ENCODE measurements at places on chromosomes 1 and 21. TPM values are rescaled to one million over a fixed set of nuclear protein-coding genes. Genes with fewer than 3 reads are reported as not detected.

ADGRB2 gene
- polyA plus RNA-seq = 13.5 TPM

CELA3B gene
- 0.36 TPM for polyA plus RNA-seq

OR10J1 gene
- not detected for polyA plus RNA-seq

DNASE2B gene
- polyA plus RNA-seq = 0.09 TPM

DNA sequence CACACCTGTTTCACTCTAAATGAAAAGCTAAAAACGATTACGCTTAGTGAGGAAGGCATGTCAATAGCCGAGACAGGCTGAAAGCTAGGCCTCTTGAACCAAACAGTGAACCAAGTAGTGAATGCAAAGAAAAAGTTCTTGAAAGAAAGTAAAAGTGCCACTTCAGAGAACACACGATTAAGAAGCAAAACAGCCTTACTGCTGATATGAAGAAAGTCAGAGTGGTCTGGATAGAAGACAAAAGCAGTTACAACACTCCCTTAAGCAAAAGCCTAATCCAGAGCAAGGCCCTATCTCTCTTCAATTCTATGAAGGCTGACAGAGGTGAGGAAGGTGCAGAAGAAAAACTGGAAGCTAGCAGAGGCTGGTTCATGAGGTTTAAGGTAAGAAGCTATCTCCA lies 130.7 kb downstream of the SIPA1L2 start:
- no peak for DNase-seq

OPTC gene
- not detected for polyA plus RNA-seq

DNA sequence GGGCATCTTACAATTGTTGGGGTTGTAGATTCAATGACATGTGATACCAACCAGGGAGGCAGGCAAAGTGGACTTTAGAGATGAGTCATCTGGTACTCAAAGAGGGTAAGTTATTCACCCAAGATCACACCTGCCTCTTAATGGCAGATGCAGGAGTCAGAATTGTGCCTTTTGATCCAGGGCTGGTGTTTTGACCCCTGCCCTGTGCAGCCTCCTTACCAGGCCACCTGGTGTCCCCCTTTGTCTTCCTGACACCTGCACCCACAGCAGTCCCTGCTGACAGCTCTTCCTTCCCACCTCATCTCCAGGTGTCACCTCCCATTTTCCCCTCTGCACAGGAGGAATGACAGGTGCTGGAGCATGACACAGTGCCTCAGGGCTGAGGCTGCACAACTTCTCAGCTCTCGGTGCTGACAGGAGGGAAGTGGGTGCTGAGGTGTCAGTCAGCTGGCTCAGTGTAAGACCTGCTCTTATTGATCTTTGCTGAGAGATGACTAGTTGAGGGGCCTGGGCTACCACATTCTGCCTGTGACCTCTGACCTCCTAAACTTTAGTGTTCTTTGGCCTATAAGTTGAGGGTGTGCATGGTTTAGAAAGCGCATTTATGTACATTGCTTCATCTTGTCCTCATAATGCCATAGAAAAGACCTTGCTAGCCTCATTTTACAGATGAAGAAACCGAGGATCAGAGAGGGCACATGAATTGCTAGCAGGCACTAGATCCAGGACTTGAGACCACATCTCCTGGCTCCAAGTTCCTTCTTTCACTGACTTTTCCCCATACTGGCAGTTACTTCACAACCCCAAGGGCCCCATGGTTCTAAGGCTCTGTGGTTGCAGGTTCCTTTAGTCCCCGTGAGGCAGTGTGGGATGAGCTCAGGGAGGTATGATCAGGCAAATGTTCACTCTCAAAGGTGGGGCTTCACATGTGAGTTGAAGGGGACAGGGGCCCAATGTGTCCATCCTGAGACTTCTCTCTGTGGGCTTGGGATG lies 31.3 kb downstream of the CACNA1E start:
- no peak for DNase-seq

- DNase-seq = no peak
These were observed 25.9 kb upstream of the RIPK4 start for GRCh38 chr21:41792711-41793110.

- no peak for DNase-seq
These were observed 499.3 kb upstream of the ADAMTS5 start for GRCh38 chr21:27466140-27466539.

SWT1 gene
- 10.2 TPM for polyA plus RNA-seq

TEDDM1 gene
- polyA plus RNA-seq = 0.22 TPM

C1orf115 gene
- polyA plus RNA-seq = 28.3 TPM
